ENCODE measurements at places on chromosomes 12 and 14. TPM values are rescaled to one million over a fixed set of nuclear protein-coding genes. Genes with fewer than 3 reads are reported as not detected.

GRCh38 chr14:89900802-89901201 lies 53.7 kb downstream of the EFCAB11 start:
- DNase-seq = no peak

The AQP2 gene
- total RNA-seq = not detected

- no peak for DNase-seq
These were observed 49.8 kb downstream of the TRAF3 start for GRCh38 chr14:102826751-102827675.

DNA sequence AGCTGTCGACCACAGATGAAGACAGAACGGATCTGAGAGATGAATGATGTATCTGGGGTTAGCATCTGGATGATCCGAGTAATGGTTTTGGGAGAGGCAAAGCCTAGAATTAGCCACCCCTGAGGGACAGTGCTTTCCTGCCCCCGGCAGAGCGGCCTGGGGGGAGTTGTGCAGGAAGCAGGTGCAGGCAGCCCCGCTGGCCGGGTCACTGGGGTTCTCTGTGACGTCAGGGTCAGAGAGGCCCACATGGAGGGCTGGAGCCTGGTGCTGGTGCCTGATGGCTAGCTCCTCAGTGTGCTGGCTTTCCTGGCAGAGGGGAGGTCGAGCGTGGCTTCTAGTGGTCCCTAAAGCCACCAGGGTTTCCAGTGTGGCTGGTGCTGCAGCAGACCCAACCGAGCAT lies 70.3 kb downstream of the ADGRD1 start:
- DNase-seq = no peak

The PMCH gene
- total RNA-seq = not detected
